ENCODE measurements at places on chromosomes 13 and 19. TPM values are rescaled to one million over a fixed set of nuclear protein-coding genes. Genes with fewer than 3 reads are reported as not detected.

GRCh38 chr19:40262422-40262821 lies 22.7 kb downstream of the AKT2 start:
- DNase-seq: no peak

Gene MFSD12
- total RNA-seq: 24.0 TPM

Gene SHD
- not detected for total RNA-seq

DNA sequence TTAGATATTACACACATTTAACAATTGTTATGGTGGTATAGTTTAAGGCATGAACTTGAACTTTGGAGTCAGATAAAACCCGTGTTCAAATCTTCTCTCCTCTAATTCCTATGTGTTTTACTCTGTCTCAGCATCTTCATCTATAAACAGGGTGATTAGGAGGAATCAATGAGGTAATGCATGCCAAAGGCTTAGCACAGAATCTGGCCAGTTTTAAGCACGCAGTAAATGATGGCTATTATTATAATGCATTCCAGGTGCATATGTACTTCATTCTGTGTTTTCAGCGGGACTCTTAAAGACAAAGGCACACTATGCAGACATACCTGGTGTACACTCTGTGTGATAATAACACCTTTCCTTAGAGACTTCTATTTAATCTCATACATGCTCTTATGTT lies 88.0 kb upstream of the FRY start:
- no peak for DNase-seq

- DNase-seq: no peak
Measured at GRCh38 chr19:43895727-43896308, 39.3 kb downstream of the ZNF45 start.

DNA sequence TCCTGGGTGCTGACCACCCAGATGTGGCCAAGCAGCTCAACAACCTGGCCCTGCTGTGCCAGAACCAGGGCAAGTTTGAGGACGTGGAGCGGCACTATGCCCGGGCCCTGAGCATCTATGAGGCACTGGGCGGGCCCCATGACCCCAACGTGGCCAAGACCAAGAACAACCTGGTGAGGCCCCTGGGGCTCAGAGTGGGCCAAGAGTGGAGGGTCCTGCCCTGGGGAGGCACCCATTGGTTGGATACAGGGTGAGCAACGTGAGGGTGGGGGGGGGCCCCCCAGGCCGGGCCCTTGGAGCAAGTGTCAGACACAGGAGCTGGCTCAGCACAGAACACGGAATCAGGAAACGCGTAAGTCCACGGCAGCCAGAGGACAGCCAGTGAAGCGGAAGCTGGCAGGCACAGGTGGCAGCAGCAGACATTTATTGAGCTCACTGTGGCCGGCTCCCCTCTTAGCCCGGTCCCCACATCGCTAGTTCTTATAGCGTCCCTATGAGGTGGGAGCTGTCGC lies 8.9 kb downstream of the KLC3 start:
- DNase-seq: no peak

GRCh38 chr13:110371550-110372465 lies 64.7 kb downstream of the COL4A2 start:
- DNase-seq: no peak

DNA sequence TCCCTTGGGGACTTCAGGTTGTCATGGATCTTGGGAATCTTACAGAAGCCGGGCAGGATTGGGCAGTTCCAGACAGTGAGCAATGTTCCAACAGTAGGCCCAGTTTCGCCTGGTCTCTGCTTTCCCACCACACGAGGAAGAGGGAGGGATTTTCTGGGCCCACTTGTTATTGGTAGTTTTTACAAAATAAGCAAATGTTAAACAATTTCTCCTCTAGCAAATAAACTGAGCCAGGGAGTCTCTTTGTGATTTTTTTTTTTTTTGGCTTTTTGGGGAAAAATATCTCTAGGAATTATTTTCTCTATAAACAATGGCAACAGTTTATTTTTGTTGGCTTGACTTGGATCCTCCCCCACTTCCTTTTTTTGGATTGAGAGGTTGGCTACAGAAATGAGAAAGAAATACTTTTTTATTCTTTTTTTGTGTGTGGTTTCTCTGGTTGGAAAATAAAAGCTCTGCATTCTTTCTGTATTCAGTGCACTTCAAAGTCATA lies 89.3 kb downstream of the TM9SF2 start:
- DNase-seq: no peak

DNA sequence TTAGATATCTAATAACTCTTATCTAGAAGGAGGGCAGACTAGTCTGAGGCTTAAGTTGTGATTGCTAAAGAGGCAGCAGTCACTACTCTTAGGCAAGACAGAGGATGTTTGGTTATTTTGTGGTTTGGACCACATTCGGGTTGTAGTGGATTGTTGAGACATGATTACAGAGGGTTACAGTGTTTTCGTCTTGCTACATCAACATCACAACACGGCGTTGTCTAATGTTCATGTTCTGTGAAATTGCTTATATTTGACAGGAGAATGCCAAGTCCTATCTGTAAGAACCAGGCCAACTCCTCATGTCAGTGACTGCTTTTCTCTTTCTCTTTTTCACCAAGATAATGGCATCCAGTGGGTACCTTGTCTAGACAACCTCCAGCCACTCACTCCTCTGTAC lies 16.8 kb upstream of the TM9SF2 start:
- no peak for DNase-seq

Gene TNFRSF19
- 32.6 TPM for total RNA-seq

GRCh38 chr19:16637535-16637934 lies 9.5 kb upstream of the MED26 start:
- no peak for DNase-seq

Gene NTN5
- not detected for total RNA-seq

Gene AMER2
- not detected for total RNA-seq

GRCh38 chr13:77810430-77810829 lies 108.2 kb downstream of the EDNRB start:
- DNase-seq: no peak

Gene EBPL
- total RNA-seq: 5.7 TPM

GRCh38 chr13:31930901-31931522 lies 100.6 kb upstream of the FRY start:
- no peak for DNase-seq

Gene IGSF23
- not detected for total RNA-seq

GRCh38 chr19:39167461-39168257 lies 29.1 kb upstream of the NCCRP1 start:
- DNase-seq: no peak

GRCh38 chr19:1540365-1540925 lies 16.6 kb downstream of the PLK5 start:
- DNase-seq: no peak

GRCh38 chr19:4589579-4590410 lies 30.3 kb upstream of the SEMA6B start:
- no peak for DNase-seq

GRCh38 chr19:19531951-19532805 lies 3.5 kb downstream of the YJEFN3 start:
- peak; percentile 86 for DNase-seq

GRCh38 chr19:35843676-35844481 lies 8.4 kb downstream of the NPHS1 start:
- peak; percentile 33 for DNase-seq

Gene GIPC3
- 3.3 TPM for total RNA-seq

GRCh38 chr13:40187324-40187795 lies 479.1 kb downstream of the FOXO1 start:
- DNase-seq: no peak

- peak; percentile 66 for DNase-seq
Measured at GRCh38 chr13:79659121-79659521, 178.2 kb downstream of the NDFIP2 start.

Gene CPT1C
- total RNA-seq: 1.00 TPM

GRCh38 chr13:73399347-73400216 lies 340.8 kb downstream of the KLF5 start:
- DNase-seq: no peak

DNA sequence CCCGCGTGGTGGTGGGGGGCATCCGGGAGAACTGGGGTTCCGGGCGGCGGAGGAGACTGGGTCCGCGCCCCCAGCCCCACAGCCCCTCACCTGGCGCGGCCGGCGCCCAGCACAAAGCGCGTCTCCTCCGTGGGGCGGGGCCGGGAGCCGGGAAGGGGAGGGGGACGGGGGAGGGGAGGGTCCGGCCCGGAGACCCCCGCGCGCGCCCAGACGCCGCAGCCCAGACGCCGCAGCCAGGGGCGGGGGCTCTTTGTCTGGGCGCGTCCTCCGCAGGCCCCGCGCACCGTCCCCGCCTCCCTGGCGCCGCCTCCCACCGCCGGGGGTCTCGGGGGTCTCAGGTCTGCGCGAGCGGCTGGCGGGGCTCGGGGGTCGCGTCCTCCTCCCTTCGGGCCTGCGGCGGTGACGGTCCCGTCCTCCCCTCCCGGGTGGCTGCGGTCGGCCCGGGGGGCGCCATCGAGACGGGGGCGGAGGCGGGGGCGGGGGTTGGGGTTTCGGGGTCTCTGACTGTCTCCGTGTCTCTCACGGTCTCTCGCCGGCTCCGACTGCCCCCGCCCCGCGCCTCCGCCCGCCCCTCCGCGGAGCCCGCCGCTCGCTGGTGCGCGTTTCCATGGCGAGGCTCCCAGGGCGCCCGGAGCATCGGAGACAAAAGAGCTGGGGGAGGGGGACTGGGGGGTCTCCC lies at the start of gene PLPPR3:
Gene PLPPR3 (minus strand): TSS at position 131 of the 679 bp plus-strand sequence. CDS start 396 bp downstream, outside the sequence.
- no peak for DNase-seq

DNA sequence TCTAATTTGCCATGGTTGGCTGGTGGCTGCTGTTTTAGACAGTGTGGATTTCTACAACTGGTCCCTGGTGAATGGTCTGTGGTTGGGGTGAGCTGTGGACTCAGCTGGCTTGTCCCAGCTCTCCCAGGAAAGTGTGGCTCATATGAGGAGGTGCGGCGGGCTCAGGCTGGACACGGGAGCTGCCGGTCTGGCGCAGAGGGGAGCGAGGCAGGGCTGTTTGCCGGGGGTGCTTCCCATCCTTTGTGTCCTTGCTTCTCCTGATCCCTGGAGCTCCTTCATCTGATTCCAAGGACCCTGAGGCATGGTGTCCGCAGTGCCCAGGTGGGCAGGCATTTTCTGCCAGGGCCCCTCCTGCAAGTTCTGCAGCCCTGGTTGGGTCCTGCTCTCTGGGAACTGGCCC lies 104.9 kb downstream of the TEX29 start:
- DNase-seq: no peak

DNA sequence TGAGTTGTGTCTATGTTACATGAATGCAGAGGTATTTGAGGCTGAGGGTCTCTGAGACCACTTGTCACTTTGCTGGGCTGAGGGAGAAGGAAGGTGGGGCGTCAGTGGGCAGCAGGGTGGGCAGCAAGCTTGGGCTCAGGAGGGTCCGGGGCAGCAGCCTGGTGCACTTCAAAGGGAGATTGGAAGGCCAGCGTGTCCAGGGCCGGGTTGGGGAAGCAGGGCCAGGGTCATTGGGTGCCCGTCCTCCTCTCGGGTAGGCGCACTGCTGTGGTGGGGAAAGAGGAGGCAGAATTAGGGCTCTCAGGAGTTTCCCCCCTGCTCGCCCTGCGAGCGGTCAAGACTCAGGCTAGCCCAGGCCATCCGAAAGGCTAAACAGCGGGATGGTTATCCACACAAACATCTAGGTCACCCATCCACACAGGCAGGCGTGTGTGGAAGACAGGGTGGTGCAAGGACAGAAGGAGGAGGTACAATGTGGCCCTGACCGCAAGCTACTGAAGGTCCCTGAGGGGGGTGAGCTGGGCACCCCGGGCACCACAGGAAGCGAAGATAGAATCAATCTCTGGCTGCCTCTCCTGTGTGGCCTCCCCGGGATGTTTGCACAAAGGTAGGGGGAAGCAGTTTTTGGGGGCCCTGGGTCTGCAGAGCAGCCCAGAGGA lies 37.7 kb downstream of the MYO9B start:
- DNase-seq: no peak

Gene ZNF578
- 3.8 TPM for total RNA-seq

Gene CEP89
- 10.3 TPM for total RNA-seq

DNA sequence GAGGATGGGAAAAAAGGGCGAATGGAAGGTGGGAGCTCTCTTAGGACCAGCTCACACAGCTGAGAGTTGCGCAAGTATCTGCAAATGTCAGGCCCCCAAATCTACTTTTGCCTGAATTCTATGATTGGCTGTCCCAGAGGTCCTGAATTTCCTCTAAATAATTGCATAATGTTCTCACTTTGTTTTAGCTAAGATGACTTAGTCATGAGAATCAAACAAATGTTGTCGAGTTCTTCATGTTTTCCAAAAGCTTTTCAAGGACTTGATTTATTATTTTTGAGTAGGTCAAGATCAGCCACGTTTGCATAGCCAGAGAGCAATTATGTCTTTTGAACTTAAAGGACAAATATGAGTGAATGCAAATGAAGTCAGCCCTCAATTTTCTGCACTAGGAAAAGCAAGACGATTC lies 246.6 kb upstream of the MAB21L1 start:
- no peak for DNase-seq

DNA sequence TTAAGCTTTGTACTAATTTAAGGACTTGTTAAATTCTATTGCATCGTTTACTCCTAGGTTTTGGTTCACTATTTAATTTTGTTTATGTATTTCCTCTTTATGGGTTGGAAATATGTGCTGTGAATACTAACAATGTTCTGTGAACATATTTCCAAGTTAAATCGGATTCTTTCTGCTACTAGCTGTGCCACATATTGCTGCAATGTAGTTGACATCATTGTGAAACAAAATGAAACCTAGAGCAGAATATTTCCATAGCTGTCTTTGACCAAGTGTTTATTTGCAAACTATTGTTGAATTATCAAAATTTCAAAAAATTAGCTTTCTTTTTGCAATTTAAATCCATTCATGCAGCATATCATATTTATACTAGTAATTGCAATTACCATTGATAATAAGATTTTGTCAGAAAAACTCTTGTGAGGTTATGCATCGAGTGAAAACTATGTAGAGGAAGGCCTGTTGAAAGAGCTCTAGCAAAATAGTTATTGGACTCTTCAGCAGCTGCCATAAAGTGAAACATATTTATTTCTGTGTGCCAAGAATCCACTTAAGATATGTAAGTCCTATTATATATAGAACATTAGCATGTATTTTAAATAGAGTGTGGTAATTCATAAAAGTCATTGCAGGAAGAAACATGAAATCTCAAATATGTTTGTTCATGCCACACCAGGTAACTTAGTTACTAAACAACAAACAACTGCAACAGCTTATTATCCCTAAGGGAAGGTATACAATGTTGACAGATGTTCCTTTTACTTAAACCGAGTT lies 575.1 kb downstream of the SLITRK6 start:
- DNase-seq: no peak

Gene DCAF15
- 17.3 TPM for total RNA-seq

Gene CEACAM7
- total RNA-seq: 0.26 TPM

Gene LRRC63
- not detected for total RNA-seq
